ENCODE measurements at places on chromosomes 4 and X.

- peak; percentile 30 for DNase-seq
Observed at GRCh38 chr4:36997727-36998126, 246.8 kb upstream of the NWD2 start.

DNA sequence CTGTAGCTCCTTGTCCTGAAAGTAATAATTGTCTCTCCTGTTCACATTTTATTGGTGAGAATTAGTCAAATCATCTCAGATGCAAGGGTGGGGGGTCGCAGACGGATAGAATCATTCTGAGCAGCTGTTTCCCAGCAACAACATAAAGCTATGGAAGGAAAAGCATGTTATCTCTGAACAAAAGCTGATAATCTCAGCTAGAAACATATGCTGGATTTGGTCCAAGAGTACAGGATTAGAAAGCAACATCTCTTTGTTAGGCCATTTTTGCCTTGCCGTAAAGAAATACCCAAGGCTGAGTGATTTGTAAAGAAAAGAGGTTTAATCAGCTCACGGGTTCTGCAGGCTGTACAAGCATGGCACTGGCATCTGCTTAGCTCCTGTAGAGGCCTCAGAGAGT lies 472.8 kb upstream of the BOD1L1 start:
- no peak for DNase-seq

DNA sequence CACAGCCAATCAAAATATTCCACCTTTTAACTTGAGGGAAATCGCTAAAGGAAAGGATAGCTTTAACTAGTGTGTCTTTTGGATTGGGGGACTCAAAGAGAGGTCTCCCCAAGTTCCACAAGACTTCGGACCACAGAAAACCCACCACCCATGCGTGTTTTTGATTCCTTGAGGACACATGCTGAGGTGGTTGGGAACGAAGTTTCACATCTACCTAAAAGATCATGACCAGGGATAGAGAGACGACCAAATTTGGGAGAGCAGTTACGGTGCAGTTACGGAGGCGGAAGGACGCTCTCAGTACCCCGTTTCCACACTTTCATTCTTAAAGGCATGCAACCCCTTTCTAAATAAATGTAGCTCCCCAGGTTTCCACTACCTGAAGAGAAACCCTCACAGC lies 1.1 kb downstream of the PCYT1B start:
- DNase-seq: no peak

- no peak for DNase-seq
Observed at GRCh38 chrX:15913146-15913545, 58.5 kb upstream of the AP1S2 start.

DNA sequence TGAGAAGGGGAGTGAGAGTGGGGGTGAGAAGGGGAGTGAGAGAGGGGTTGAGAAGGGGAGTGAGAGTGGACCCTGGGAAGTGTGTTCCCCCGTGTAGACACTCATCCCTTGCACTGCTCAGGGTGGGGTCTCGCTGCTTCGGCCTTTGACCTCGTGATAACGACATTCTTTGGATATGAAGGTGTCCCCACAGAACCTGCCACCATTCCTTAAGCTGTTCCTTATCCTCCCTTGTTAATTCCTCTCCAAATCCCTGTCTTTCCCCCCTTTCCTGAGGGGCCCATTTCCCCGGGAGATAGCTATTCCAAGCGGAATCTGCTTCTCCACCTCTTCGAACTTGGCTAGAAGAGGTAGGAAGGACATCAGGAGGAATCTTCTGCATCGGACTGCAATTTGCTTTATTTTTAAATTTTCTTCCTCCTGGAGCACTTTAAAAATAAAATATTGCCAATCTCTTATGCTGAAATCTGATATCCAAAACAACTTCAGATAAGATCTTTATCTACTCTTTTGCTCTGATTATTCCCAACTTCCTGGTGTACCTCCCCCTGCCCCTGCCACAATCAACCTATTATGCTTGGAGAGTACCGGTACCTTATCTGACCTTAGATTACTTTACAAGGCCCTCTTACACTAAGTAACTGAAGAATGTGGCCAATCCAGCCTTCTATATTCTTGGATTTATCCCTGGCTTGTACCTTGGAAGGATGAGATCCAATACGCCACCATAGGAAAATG lies 15.6 kb downstream of the TRIML1 start:
- DNase-seq: no peak

- no peak for DNase-seq
Observed at GRCh38 chr4:14695095-14695845, 307.0 kb upstream of the CPEB2 start.

GRCh38 chr4:11264841-11265240 lies 163.9 kb downstream of the HS3ST1 start:
- DNase-seq: no peak

DNA sequence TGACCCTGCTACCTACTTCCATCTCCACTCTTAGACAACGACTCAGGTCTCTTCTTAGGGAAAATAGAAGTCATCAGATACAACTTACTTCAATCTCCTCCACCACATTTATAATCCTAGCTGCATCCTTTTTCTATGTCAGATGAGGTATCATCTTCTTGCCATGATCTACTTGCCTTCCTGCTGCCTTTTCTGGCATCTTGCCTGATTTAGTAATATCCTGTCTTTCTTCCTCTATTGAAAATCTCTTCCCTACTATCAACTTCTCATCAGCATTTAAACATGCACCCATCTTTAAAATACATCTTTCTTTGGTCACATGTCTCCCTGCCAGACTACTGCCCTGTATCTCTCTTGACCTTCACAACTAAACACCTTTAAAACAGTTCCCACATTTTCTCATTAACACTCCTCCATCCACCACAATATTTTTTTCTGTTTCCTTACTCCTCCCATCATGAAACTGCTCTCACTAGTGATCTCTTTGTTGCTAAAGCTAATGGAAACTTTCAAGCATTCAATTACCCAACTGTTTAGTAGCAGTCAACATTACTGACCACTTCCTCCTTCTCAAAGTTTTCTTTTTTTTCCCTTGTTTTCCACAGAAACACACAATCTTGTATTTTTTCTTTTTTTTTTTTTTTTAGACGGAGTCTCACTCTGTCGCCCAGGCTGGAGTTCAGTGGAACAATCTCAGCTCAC lies 100.8 kb upstream of the CXorf66 start:
- DNase-seq: no peak

DNA sequence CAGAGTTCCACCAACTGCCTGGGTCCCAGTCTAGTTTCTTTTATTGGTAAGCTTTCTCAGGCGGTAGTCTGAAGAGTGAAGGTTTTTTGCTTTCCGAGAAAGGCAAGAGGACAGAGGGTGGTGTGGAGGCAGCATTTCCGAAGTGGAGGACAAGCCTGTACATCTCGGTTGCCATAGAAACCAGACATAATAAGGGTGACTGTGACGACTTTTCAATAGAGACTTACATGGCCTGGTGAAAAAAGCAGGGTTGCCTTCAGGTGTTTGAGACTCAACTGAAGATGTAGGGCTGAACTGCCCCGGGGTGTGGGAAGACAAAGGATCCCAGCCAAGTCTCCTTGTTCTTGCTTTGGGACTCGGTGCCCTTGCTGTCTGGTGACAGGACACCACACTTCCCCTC lies 53.6 kb upstream of the RAB40AL start:
- DNase-seq: no peak

GRCh38 chrX:150313514-150313913 lies 49.6 kb upstream of the MAMLD1 start:
- DNase-seq: no peak

DNA sequence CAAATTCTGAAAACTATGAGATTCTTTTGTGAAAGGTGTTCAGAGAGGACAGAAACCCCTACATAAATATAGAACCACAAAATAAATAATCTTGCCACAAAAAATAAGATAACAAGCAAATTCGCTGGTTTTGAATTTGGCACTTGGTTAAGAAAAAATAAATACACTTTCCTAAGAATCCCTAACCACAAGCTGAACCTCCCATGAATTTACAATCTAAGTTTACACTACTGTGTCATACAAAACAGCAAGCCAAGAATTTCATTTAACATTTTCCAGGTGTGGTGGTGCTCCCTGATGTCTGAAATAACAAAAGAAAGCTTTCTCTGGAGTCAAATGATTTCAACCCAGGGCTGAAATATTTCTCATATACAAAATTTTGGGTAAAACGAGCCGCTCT lies 121.0 kb downstream of the KCNIP4 start:
- DNase-seq: peak; percentile 19

DNA sequence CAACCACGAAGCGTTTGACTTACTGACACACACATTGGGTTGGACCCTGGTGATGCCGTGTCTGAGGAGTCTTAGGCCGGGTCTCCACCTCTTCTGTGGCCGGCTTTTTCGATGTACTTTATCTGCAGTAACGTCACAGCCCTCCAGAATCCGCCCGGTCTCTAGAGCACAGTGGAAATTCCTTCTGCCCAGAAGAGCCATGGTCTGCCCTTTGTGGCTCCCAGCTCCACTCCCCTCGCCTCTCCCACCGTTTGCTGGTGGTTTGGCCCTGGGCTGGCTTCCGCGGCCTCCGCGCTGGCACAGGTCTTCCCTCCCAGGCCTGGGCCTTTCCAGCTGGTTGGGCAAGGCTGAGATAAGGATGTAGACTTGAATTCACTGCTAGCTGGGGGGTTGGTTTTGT lies 4.3 kb downstream of the MAEA start:
- no peak for DNase-seq

DNA sequence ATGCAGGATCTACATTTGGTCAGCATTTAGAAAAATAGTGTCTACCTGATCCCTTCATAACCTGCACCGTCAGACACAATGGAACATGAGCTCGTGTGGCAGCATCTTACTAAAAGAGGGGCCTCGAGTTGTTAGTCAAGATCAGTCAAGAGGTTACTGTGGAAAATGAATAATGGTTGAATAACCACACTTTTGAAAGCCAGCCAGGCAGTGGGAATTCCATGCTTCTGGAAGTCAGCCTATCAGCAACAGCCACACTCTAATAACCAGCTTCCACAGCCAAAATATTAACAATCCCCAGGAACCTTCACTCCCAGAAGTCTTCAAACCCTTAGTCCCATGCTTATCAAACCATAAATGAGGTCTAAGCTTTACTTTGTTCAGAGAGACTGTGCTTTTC lies 234.3 kb downstream of the HS3ST1 start:
- DNase-seq: no peak

- DNase-seq: no peak
Observed at GRCh38 chrX:146141221-146141620, 323.6 kb downstream of the SLITRK2 start.

GRCh38 chr4:154078504-154079350 lies 289.8 kb upstream of the SFRP2 start:
- no peak for DNase-seq

- no peak for DNase-seq
Observed at GRCh38 chrX:18151157-18151556, 69.5 kb downstream of the BEND2 start.

- no peak for DNase-seq
Observed at GRCh38 chr4:28378109-28378830, 1517.6 kb downstream of the STIM2 start.

DNA sequence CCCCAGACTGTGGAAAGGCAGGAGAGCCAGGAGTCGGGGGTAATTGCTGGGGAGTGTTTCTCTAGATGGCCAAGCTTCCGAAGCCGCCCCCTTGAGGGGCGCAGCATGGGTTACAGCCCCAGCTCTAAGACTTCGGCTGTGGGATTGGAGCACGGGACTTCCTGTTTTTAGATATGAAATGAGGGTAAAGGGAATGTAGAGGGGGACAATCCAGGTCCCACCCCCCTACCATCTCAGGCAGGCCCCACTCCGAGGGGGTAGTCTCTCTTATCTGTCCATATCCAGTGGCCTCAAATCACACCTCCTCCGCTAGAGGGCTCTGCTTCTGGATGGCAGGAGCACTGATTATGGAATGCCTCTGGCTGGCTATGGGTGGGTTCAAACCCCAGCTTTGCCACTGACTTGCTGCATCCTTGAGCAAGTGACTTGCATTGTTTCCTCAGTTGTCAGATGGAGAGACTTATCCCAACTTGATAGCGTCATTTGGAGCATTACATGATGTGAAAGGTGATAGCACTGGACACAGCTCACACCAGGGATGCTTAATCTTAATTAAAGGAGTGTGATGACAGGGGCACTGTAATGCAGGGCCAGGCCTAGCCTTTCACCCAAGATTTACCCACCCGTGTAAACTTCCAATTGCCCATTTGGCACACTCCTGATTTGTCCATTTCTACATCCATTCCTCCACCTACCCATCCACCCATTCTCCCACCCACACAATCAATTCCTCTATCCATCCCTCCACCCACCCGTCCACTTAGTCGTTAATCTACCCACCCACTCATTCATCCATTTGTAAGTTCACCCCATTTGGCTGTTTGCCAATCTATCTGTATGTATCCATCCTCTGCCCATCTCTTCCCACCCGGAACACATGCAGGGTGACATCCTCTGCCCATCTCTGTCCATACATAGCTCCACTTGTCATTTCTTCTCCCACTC lies 848 bp upstream of the KCND1 start:
- DNase-seq: peak; percentile 32

DNA sequence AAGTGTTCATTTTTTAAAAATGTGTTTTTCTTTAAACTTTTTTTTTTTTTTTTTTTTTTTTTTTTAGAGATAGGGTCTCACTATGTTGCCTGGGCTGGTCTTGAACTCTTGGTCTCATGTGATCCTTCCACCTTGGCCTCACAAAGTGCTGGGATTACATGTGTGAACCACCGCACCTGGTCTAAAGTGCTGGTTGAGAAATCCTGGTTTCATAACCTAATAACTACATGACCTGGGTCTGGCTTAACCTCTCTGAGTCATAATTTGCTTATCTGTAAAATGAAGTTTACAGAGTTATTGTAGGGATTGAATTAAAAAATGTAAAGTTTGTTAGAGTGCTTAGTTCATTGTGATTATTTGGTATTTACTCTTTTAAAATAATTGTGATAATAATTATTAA lies 5.2 kb downstream of the HSD17B13 start:
- no peak for DNase-seq

GRCh38 chr4:41661442-41662076 lies 87.0 kb downstream of the PHOX2B start:
- peak; percentile 70 for DNase-seq

DNA sequence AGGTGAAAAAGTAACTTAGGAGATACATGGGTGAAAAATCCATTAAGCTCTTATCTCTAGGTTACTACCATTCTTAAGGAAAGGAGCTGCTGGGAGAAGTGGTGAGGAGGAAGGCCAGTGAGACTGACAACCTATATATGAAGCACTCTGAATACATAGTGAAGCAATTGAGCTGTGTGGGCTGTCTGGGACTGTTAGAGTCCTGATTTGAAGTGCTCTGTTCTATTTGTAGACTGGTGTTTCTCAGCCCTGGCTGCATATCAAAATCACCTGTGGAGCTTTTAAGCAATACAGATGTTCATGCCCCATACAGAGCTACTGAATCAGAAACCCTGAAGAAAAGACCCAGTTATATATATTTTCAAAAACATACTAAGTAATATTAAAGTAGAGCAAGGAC lies 3.9 kb downstream of the SERTM2 start:
- no peak for DNase-seq

DNA sequence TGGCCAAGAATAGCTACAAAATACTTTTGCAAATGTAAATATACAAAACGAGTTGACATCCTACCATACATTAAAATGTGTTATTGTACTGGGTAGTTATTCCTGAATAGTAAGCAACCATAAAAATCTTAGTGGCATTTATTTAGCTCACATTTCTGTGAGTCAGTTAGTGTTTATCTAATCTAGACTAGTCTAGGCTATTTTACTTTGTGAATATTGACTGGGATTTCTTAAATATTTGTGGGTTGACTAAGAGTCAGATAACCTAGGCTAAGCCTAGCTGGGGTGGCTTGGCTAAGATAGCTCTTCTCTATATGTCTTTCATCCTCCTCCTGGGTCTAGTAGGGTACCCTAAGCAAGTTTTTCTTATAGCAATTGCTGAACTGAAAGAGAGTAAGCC lies 543.8 kb upstream of the DIAPH2 start:
- peak; percentile 14 for DNase-seq

Measured in A172 (cell line).